HCT116 (cell line): ENCODE measurements at places on chromosomes 6 and 20. TPM values are rescaled to one million over a fixed set of nuclear protein-coding genes. Genes with fewer than 3 reads are reported as not detected.

GRCh38 chr6:14291331-14291730, 173.8 kb downstream of the CD83 start:
- no peak for DNase-seq

GRCh38 chr6:116010790-116011401, 49.8 kb downstream of the FRK start:
- DNase-seq, result peak; percentile 67

GRCh38 chr6:136225496-136225895, 24.6 kb downstream of the MTFR2 start:
- no peak for DNase-seq

- DNase-seq, result no peak
Observed at GRCh38 chr20:40650707-40651106, 38.3 kb downstream of the MAFB start.

DNA sequence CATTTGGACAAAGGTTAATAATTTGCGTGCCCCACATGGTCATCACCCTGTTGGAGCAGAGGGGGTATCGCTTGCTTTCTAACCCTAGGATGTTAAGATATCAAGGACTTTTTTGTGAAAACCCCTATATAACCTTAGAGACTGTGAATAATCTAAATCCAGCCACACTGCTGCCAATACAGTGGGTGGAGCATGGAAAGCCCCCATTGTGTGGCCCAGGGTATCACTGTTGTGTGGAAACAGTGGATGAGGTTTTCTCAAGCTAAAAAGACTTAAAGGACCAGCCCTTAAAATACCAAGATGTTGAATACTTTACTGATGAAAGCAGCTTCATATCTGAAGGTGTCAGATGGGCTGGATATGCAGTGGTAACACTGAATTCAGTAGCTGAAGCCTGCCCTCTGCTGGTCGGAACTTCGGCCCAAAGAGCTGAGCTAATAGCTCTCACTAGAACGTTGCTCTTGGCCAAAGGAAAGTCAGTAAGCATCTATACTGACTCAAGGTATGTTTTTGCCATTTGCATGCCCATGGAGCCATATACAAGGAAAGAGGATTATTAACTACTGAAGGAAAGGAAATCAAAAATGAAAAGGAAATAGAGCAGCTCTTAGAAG, 695.2 kb downstream of the PHF3 start:
- no peak for DNase-seq

DNA sequence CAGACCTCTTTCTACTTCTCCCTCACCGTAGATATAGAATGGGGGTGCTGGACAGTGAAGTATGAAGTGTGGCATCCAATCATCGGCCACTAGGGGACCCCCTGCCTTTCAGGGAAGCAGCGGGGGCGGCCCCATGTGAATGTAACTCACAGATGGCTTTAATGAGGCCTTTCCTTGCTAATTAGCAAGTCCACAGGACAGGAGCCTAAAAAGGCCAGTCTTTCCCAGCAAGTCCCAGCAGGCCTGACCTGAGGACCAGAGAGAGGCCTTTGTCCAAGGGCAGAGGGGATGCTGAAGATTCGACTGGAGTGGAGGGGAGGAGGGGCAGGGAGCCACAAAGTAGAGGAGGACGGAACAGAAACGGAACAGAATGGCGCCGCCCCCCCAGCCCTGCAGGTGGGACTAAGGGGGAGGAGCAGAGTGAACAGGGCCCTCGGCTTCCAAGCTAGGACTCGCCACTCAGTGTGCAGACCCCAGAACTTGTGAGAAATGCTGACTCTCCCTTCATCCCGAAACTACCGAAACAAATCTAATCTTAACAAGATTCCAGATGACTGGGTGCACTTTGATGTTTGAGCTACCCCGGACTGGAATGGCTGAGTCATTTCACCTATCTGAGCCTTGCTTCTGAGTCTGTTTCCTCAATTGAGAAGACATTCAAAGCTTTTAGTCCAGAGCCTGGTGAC, 5.8 kb downstream of the C6orf132 start:
- peak; percentile 88 for DNase-seq

DNA sequence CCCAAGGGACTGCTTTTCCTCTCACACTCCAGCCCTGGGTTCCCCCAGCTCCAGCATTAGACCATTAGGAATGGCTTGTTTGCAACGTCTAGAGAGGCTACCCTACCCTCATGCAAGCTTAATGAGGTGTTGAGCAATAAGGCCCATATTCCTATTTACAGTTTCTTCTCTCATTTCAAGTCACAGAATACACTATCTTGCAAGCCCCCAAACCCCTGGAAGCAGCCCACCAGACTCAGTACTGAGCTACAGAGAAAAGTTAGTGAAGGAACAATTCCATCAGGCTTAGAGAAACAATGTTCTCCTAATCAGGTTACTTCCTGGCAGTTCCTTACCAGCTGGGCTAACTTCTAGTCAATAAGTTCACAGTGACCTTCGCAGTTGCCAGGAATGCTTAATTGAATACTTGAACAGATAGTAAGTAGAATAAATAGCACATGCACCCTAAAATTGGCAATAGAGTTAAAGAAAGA, 606.5 kb upstream of the NOX3 start:
- DNase-seq, result no peak

DNA sequence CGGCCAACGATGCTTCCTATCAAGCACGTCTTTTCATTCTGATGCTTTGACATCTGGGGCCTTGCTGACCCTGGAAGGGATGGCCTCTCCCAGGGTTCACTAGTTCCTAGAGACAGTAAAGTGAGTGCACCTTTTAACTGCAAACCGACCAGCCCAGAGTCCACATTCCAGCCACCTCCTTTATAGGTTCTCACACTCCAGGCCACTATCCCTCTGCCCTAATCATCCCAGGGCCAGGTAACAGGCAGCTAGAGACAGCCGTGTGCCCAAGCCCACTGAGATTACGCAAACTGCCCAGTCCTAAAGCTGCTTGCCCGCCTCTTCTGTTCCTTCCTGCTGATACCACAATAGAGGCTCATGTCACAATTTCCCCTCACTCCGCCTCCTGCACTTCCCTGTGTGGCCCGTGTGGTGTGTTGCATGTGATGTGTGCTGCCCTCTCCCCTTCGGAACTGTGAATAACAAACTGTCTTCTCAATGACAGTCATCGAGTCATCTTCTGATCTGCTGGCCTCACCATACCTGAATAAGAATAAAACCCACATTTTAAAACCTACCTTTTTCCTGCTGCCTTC, 123.7 kb upstream of the EXOC2 start:
- no peak for DNase-seq

DNA sequence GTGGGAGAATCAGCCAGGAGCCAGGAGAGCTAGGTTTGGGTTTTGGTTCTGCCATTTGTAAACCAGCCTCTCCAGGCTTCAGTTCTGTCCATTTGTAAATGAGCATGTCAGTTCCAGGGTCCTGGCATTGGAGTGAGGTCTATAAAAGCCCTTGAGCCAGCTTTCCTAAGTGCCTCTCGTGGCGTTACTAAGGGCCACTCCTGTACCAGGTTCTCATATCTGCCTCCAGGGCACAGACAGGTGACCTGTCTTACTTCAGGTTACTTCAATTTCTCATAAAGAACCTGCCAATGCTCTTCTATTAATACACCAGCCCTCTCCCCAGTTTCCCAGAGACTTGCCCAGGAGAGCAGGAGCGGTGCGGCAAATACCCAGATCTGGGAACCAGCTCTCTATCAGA, 101.9 kb downstream of the VEGFA start:
- DNase-seq, result no peak

DNA sequence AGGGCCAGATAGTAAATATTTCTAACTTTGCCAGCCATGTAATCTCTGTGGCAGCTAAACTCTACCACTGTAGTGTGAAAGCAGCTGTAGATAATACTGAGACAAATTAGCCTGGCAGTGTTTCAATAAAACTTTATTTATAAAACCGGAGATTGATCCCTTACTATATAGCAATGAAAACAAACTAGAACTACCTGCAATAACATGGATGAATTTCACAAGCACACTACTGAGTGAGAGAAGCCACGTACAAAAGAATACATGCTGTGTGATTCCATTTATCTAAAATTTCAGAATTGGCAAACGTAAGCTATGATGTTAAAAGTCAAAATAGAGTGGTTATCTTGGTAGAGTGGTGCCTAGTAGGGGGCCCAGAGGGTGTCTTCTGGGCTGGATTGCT, 198.7 kb upstream of the SGK1 start:
- no peak for DNase-seq

- DNase-seq, result no peak
Observed at GRCh38 chr6:137766596-137767370, 100.3 kb upstream of the TNFAIP3 start.

Gene CST5
- total RNA-seq, result not detected

Gene CD93
- 0.07 TPM for total RNA-seq

Gene SOBP
- 2.6 TPM for total RNA-seq

DNA sequence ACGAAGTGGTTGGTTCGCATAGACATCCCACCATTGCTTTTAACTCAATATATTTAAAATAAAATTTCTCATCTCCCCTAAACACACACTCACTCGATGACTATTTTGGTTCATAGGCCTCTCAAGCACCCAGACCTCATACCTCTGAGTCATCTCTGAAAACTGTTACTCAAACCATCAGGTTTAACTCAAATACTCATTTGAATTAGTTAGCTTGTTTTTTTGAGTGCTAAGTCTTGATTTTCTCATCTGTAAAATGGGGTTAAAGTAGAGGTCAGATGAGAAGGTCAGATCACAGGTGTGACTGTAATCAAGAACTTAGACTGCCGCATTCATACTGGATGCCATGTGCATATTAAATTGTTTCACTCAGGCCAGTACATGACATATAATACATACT, 243.9 kb upstream of the TENT5A start:
- no peak for DNase-seq

GRCh38 chr6:139925894-139926641, 551.6 kb upstream of the CITED2 start:
- no peak for DNase-seq

Gene HDGFL1
- not detected for total RNA-seq

GRCh38 chr20:52747845-52748284, 224.3 kb upstream of the TSHZ2 start:
- no peak for DNase-seq

DNA sequence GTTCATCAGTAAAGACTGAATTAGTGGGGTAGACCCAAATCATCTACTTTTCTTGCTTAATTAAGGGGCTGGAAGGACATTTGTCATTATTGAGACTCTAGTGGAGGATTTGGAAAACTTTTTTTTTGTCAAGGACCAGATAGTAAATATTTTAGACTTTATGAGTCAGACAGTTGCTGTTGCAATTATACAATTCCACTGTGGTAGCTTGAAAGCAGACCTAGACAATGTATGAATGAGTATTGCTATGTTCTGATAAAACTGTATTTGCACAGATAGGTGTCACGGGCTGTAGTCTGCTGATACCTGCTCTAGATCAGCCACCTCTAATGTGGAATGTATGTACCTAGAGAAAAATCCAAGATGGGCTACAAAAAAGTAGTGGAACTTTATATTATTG, 175.0 kb downstream of the CARMIL1 start:
- no peak for DNase-seq

Gene ZBTB46
- total RNA-seq, result 10.7 TPM

Gene COL9A1
- total RNA-seq, result not detected

Gene PRND
- total RNA-seq, result not detected

GRCh38 chr6:41027241-41027640, 11.8 kb downstream of the UNC5CL start:
- DNase-seq, result no peak

GRCh38 chr6:161443848-161444247, 170.0 kb upstream of the AGPAT4 start:
- DNase-seq, result no peak

Gene MED23
- 17.2 TPM for total RNA-seq

Gene C6orf163
- total RNA-seq, result 1.5 TPM
